ENCODE measurements at places on chromosomes 4 and X.
A peak's percentile ranks its signal among the peaks of the same experiment; 100 is the strongest.

DNA sequence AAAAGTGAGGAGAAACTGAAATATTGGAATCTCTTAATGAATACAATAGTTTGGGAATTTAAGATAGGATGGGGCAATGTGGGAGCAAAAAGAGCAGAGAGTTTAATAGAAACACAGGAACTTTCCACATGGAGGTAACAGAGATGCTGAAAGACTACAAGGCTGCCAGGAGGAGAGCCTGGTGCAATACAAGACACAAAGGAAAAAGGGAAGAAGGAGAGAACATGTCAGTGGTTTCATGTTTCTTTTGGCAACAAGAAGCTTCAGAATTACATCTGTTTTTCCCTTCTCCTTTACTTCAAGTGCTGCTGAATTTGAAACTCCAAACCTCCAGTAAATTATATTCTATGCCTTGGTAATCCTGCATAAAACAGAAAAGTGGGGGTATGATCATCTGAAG lies 474.3 kb downstream of the FAT4 start:
- no peak for DNase-seq

DNA sequence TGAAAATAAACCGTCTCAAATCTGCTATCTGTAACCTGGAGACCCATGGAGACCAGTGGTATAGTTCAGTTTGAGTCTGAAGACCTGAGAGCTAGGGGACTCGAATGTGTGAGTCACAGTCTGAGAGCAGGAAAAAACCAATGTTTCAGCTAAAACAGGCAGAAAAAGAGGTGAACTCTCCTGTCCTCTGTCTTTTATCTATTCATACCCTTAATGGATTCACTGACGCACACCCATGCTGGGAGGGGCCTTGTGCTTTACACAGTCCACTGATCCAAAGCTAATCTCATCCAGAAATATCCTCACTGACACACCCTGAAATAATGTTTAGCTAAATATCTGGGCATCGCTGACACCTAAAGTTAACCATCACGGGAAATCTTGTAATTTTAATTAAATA lies 297.9 kb downstream of the GPM6A start:
- no peak for DNase-seq

DNA sequence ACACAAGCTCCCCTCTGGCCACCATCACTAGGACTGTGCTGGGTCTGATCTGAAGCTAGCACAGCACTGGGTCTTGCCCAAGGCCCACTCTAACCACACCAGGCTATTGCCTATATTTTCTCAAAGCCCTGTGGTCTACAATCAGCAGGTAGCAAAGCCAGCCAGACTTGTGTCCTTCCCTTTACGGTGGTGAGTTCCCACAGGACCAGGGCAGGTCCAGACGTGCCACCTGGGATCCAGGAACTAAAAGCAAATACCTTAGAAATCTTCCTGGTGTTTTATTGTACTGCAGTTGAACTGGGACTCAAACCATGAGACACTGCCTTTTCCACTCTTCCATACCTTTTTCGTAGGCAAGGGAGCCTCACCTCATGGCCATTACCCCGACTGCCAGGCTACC lies 9.0 kb upstream of the MAGEC2 start:
- no peak for DNase-seq

DNA sequence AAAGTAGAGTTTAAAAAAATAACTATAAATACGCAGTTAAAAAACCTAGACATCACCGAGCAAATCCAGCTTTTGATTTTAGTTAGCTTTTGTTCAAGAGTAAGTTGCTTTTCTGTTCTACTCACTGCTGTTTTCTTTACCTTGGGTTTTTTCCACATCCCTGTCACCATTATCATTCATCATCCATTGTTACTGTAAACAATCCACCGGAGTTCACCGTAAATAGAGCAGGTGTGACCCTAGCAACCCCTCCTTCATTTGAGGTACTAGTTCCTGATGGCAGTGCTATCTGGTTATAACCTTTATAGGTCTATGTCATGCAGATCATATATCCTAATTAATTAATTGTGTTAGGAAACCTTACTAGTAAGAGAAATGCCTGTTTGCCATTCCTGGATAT lies 43.0 kb upstream of the TEX13D start:
- DNase-seq: no peak

GRCh38 chrX:15500497-15500966 lies at the start of gene BMX:
TSS of gene BMX (plus strand) at chrX:15500807. CDS start at chrX:15508354, 7,547 bp downstream.
- DNase-seq: no peak

GRCh38 chr4:123488916-123489315 lies 92.3 kb downstream of the SPRY1 start:
- no peak for DNase-seq

- DNase-seq: no peak
Observed at GRCh38 chrX:53544936-53545335, 110.8 kb upstream of the HSD17B10 start.

GRCh38 chr4:81747242-81747930 lies 275.7 kb upstream of the RASGEF1B start:
- DNase-seq: no peak

DNA sequence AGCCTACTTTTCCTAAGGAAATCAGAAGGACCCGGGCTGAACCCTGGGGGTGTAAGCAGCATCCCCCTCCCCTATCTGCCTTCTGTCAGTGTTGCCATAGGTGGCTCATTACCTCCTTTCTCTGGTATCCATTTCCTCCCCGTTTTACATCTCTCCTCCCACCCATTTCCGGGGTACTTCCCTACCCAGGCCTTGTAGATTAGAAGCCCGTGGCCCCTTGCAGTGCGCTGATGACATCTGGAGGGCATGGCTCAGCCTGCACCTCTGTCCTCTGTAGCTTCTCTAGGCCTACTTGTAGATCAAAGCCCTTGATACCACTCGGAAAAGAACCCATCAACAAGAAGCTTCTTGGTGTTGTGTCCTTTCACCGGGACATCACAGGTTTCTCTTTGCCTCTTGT lies 71.8 kb downstream of the NBDY start:
- peak; percentile 60 for DNase-seq

DNA sequence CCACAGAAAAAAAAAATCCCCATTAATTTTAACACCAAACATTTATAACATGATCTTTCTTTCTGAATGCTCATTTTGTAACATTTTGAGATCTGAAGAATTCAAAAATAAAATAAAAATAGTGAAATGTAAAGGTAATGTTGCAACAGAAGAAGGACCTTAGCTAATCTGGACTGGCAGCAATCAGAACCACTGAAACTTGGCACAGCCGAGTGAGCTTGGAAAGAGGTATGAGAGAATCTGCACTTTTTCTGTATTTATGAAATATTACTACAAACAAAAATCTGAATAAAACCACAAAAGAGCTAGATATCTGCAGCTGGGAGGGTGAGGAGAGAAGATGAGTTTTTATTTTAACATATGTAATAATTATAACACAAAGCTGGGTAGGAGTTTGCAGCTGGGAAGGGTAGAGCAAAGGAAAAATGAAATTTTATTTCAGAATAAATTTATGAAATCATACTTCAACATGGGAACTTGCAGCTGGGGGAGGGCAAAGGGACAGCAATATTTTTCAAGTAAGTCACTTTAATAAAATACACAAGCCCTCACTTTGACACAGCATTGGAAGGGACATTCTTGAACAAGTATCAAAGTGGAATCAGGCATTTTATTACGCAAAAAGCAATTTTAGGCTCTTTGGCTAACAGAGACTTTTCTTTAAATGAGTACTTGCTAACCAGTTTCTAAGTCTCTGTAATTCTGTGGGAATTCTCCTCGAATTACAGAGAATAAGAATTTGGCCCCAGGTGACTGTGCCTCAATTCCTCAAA lies 26.7 kb downstream of the DKK2 start:
- no peak for DNase-seq

DNA sequence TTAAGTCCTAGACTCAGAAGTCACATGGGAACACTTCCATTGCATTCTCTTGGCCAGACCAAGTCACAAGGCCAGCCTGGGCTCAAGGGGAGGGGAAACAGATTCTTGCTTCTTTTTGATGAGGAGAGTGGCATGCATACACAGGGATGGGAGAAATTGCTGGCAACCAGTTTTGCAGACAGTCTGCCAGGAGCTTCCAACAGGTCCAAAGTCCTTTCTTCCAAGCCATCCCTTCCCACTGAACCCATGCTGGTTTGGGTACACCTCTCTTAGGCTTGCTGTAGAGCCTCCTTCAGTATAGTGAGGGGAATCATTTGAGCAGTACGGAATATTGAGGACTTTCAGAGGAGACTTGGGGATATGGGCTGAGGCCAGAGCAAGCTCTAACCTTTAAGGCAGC lies 267.8 kb downstream of the BCOR start:
- DNase-seq: no peak

DNA sequence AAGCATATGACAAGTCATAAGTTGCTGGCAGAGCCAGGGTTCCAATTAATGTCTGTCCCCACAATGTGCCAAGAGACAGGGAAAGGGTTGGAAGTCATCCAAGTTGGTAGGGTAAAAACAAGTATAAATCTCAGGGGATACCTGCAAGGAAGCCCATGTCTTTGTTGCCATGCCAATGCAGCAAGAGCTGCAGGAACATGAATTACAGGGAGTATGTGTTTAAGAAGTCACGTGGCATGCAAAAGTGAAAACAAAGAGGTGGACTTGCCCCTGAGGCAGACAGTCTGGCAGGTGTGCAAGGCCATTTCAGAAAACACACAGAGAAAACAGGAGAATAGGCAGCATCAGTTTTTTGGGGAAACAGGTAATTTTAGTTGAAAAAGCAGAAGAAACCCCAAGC lies 29.4 kb downstream of the C4orf51 start:
- DNase-seq: no peak

DNA sequence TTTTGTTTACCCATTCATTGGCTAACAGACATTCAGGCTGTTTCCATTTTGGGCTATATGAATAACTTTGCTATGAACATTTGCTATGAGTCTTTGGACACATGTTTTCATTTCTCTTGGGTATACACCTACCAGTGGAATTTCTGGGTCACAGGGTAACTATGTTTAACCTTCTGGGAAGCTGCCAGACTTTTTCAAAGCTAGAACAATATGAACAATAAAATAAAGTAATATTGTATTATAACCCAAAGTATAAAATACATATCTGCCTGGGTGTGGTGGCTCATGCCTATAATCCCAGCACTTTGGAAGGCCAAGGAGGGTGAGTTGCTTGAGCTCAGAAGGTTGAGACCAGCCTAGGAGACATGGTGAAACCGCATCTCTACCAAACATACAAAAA lies 90.6 kb downstream of the DLG3 start:
- no peak for DNase-seq

DNA sequence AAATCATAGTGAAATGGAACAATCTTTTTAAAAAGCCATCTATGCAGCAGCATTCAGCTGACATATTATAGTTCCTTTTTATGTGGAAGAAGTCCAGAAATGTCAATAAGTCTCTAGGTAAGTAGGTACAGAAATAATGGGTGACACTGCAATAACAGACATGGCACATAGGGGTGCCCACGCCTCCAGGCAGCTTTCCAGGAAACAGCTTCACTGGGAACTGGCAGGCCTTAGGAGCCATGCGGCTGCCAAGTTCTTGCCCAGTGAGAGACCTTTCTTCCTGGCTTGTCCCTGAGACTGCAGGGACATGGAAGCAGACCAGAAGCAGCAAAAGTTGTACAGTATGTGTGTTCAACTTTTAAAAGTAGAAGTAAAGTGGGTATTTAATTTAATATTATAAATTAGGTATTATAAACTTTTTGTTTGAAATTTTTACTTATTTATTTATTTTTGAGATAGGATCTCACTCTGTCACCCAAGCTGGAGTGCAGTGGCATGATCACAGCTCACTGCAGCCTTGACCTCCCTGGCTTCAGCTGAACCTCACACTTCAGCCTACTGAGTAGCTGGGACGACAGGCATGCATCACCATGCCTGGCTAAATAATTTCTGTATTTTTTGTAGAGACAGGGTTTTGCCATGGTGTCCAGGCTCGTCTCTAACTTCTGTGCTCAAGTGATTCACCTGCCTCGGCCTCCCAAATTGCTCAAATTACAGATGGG lies 12.1 kb upstream of the ETNPPL start:
- DNase-seq: no peak

DNA sequence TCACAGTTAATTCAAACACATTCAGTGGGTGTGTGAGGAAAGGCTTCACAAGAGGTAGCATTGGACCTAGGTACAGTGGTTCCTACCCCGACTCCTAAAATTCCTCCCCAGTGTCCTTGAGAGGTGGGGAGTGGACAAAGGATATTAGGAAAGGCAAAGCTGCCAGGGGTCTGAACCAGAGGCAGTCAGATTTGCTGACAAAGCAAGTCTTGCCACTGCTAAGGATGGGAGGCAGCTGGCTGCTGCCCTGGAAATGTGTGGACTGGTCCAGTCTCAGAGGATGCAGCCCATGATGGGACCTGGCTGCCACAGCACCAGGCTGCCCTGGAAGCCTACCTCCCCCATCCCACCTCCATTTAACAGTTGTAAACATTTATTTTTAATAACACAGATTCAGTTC lies 4.1 kb upstream of the PHF8 start:
- DNase-seq: no peak
